GM04503 (cell line): ENCODE measurements at places on chromosomes 6 and 20.

- DNase-seq, result no peak
Measured at GRCh38 chr20:37808233-37809070, 94.5 kb upstream of the VSTM2L start.

- DNase-seq, result no peak
Measured at GRCh38 chr6:89302195-89302770, 12.8 kb downstream of the GABRR2 start.

DNA sequence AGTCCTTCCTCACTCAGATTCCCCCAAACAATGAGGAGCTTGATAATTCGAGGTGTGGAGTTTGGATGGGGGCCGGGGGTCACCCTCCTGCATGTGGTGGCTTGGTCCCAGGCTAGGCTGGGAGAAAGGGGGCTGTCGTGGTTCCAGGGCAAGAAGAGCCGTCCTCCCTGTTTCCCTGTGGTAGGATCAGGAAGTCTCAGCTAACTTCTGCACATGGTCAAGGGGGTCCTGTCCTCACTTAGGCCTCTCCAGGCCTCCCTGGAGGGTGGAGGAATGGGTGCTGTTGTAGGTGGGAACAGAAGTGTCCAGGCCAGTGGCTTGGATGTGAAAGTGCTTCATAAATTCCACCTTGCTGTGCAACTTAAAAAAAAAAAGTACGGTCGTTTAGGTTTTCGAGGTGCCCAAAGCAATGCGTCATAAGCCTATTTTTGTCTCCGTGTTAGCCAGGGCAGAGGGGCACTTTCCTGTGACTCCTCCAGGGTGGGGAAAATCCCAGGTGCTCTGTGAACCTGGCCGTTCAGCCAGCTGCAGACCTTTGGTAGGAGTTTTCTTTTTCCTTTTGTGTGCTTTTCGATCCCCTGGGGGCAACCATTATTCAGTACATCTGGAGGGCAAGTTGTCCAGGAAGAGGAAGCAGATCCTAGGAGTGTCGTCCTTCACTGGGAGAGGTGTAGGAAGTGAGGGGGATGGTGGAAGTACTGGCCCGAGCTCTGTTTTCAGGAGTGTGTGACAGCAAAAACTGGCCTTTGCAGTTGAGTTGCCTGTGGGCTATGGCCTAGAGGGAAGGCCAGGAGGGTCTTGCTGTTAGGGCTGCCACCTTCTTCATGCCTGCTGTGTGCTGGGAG is 9.6 kb downstream of the IGF2R start:
- no peak for DNase-seq

GRCh38 chr6:11604836-11605506 is 67.4 kb downstream of the TMEM170B start:
- no peak for DNase-seq

- no peak for DNase-seq
Measured at GRCh38 chr6:130372786-130373185, 7.0 kb downstream of the TMEM200A start.

DNA sequence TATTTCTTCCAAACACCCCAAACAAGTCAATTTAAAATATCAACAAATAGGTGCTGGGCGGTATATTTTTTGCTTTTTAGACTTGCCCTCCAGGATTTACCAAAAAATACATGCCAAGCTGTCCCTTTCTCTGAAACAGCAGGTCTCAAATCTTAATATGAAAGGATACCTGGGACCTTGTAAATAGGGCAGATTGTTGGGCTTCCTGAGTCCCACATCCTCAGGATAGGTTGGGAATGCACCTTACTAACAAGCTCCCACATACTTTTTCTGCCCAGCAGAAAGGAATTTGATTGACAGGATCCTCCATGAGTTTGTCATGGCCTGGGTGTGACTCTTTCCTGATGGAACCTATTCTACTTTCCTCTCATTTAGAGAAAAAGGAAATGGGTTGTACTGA is 4.9 kb upstream of the SLC24A3 start:
- DNase-seq, result no peak

DNA sequence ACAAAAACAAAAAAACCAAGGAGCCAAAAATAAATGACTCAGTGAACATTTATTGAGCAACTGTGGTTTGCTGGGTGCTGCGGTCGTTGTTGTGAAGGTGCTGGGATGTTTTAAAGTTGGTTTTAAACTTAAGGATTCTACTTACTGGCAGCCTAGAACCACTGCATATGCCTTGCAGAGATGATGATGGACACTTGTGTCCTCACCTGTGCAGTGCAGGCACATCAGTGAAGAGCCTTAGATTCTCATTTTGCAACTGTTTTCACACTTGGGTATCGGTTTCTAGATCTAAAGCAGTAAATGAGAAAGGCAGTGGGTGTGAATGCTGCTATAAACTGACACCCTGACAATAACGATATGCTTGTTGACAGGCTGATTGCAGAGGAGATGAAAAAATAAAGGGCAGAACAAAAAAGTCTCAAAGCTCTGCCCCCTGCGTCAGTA is 68.8 kb downstream of the UTRN start:
- no peak for DNase-seq

DNA sequence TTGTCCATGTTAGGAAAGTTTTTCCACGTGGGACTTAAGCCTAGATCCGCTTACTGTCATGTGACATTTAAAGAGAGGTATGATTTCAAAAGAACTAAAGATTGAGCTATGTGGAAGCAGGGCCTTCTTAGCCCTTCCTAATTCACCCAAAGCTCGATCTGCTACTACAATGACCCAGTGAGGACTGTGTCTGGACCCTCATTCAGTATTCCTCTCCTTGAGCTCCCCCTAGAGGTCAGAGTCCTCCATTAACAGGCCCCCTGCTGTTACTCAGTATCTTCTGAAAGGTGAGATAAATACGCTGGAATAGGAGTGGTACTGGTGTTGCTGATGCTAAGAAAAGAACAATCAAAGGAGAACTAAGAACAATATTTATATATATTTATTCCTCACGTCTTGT is 414.0 kb downstream of the GJA1 start:
- no peak for DNase-seq

DNA sequence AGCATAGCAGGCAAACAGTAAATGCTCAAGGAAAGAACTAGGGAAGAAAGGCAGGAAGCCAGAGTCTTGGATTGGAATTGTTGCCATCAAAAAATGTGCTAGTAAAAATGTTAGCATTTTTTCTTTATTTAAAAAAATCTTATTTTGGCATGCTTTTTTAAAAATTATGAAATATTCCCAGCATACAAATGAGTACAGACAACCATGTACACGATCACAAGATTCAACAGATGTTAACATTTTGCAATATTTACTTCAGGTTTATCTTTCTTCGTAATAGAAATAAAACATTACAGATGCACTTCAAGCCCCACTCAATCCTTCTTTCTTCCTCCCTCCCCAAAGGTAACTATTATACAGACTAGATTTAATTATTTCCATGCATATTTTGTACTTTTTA is 27.4 kb upstream of the NOP56 start:
- no peak for DNase-seq

- no peak for DNase-seq
Measured at GRCh38 chr6:168650671-168651111, 209.7 kb downstream of the SMOC2 start.

DNA sequence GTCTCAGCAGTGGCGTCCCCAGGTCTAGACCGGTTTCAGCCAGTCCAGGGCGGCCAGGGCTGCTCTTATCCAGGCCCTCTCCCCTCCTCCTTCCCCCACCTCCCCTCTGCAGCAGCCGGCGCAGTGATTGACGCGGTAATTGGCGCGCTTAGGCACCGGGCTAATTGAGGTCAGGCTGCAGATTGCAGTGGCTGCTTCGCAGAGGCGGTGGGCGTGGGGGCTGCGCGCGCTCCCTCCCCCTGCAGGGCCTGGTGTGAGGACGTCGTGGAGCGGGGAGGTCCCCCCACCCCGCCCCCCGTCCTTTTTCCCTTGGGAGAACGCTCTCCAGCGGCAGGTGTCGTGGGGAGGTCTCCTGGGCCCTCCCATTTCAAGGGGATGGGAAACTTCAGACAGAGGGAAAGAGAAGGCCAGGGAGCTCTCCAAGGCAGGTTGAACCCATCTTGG is 70.4 kb upstream of the BLCAP start:
- DNase-seq, result no peak

- DNase-seq, result no peak
Measured at GRCh38 chr6:332671-333070, 40.4 kb downstream of the DUSP22 start.

GRCh38 chr6:73515204-73515655 is 5.6 kb downstream of the EEF1A1 start:
- no peak for DNase-seq

DNA sequence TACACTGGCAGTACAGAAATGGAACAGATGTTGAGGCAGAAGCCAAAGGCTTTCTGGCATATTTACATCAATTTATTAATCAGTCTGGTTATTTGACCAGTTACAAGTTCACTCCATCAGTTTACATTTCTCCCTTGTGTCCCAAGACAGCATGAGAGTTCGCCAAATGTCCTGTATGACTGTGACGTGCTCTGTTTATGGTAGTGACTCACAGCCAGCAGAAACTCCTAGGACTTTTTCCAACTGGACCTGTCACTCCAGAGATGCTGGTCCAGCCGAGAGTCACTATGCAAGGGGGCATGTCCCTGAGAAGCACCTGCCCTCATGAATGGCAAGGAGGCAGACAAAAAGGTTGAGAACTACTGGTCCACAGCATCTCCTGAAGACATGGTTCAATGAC is 160.0 kb downstream of the LRFN2 start:
- DNase-seq, result no peak

DNA sequence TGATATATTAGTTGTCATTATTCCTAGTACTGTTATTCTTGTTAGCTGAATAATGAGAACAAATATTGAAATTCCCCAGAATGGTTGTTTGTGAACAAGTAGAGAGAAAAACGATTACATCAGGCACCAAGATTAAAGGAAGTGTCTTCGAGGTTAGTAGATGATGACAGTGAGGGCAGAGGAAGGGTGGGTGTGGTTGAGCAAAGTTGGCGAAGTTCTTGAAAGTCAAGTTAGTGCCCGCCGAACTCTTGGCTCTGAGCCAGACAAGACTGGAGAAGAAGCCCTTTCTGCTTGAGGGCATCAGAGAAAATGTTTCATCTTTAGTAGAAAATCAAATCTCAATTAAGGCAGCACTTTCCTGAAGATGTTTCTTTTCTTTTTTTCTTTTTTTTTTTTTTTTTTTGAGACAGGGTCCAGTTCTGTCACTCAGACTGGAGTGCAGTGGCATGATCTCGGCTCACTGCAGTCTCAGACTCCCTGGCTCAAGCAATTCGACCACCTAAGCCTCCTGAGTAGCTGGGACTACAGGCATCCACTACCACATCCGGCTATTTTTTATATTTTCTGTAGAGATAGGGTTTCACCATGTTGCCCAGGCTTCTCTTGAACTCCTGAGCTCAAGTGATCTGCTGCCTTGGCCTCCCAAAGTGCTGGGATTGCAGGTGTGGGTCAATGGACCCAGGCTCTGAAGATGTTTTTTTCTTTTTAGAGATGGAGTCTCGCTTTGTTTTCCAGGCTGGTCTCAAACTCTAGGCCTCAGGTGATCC is 77.1 kb downstream of the SGK1 start:
- DNase-seq, result no peak

DNA sequence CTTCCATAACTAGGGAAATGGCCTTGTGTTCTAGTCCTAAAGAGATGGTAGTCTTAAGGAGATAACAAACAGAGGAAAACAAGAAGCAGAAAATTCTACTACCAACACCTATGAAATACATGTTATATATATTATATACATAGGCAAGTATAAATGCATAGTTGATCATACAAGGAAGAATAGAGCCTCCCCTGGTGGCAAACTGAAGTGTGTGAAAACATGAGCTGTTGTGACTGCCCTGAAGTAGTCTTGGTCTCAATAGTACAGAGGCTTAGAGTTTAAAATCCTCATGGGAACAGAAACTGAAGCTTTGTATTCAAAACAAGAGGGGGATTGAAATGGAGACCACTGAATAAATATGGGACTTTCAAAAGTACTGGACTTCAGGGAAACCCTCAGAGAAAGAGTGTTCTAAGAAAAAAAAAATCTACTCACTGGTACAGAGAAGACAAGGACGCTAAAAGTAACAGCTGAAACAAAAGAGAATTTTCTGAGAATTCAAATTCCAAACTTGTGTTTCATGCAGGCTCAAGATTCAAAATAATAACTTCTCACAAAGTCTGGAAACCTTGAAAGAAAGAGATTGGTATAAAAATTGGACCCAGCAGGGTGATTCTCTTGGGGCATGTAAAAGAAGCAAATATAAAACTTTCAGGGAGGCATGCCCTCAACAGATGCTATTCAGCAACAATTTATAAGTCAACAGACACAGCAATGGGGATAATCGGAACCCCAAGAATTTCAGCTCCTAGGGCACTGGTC is 59.7 kb upstream of the SAMD3 start:
- no peak for DNase-seq

DNA sequence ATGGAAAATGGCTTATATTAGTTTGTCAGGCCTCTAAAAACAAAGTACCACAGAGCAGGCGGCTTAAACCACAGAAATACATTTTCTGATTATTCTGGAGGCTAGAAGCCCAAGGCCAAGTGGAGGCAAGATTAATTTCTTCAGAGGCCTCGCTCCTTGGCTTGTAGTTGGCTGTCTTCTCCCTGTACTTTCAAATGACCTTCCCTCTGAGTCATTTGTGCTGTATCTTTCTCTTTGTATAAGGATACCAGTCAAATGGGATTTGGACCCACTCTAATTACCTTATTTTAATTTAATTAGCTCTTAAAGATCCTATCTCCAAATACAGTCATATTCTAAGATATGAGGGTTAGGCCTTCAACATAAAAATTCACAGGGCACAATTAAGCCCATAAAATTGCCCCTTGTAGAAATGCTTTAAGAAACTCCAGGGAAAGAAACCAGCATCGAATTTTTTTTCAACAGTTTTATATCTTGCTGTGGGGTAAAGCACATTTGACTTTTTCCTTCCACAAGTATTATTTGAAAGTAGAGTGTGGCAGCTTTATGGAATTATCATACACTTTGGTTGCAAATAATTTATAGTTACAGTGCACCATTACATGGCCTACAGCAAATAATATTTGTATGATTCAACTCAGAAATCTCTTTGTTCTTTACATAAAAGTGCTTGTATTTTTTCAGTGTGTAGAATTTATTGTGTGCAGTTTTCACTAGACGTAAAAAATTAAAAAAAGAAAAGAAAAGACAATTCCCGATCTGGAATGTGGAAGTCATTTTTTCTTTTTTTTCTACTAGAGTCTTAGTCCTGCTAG is 706.1 kb downstream of the KIF16B start:
- DNase-seq, result no peak

DNA sequence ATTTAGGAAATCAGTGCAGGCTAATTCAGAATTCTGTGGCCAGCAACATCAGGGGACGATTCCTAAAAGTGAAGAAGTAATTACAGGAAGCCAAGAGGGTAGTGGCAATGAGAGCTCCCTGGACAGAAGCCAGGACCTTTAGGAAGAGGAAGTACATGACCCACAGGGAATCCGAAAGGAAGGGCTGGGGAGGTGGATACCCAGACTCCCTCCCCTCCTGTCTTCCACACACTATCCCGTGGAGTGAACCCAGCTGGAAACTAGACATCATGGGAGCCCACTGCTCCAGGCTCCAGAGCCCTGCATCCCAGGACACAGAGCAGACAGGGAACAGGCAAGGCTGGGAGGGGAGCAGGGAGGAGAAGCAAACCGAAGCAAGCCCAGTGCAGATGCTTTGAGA is 83.0 kb downstream of the SNX5 start:
- DNase-seq, result no peak

- no peak for DNase-seq
Measured at GRCh38 chr6:15876406-15876805, 213.6 kb upstream of the DTNBP1 start.

- DNase-seq, result no peak
Measured at GRCh38 chr6:168208854-168209253, 110.7 kb downstream of the DACT2 start.
